ENCODE measurements at places on chromosomes 12 and 14.
A peak's percentile ranks its signal among the peaks of the same experiment; 100 is the strongest.

DNA sequence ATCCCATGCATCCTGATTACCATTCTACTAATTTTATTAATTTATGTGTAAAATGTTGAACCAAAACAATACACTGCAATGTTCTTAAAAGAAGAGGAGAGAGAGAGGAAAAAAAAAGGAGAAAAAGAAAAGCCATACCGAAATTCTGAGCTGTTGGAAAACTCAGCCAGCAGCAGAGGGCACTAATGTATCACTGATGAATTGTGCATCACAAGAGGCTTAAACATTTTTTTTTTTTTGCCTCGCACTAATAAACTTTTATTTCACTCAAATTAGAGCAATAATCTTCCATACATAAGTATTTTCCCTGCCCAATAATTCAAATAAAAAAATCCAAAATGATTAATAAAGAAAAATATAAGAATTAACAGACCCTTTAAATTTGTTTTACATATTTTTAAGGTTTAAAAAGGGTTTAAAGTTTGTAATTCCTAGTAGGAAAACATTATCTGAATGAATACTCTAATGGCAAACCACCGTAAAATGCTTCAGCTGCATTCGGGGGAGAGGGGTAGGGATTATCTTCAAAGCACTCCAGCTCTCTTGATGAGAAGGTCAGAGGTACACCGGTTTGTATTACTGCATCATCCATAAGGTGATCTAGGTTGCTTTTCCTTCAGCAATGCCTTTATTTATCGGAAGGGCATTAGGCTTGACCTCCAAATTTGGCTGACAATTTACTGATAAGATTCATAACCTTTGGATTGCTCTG is 41.9 kb downstream of the ATP23 start:
- peak; percentile 29 for DNase-seq

DNA sequence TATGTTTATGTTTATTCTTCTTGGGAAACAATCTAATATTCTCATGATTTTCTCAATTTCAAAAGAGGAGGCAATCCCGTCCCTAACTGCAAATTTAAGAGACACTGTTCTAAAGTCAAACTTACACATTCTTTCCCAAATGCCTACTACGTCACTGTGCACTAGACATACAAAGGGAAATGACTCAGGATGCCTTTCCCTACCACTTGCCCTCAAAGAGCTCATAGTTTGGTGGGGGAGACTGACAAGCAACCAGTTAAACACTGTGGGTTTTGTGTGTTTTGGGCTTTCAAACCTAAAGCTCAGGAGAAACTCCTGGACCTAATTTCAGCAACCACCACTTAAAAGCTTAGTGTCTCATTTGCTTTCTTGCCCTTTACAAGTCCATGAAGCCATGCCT is 58.4 kb downstream of the ATP2B1 start:
- no peak for DNase-seq

DNA sequence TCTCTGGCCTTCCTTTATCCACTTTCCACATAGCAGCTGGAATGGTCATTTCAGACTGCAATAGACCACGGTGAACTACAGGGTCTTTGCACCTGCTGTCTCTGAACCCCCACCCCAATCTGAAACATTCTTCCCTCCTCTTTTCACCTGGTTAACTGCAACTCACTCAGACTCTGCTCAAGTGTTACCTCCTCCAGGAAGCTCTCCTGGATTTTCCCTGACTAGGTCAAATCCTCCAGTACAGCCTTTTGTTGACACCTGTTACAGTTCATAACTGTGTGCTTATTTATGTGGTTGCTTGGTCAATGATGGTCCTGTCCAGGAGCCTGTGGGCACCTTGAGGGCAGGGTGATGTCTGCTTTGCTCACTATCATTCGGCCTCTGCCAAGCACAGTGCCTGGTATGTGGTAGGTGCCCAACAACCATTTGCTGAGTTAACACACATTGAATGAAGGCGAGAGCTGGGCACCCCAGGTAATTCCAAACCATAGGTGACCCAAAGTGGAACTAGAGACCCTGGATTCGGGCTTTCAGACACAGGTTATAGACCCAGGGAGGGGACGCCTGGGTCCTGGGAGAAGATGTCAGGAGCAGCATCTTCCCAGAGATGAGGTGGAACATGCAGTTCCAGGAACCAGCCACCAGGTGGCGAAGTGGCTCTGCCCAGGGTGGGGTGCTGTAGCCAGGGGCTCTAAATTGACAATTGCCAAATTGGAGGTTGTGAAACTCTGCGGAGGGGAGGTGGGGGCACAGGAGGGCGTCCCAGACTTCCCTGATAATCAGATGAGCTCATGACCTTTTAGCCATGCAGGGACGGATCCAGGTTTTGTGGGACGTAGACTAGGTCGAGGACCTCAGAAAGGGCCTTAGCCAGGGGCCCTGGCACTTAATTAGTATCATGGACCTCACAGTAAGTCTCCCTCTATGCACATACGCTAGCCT is 28.1 kb downstream of the TRPV4 start:
- no peak for DNase-seq

DNA sequence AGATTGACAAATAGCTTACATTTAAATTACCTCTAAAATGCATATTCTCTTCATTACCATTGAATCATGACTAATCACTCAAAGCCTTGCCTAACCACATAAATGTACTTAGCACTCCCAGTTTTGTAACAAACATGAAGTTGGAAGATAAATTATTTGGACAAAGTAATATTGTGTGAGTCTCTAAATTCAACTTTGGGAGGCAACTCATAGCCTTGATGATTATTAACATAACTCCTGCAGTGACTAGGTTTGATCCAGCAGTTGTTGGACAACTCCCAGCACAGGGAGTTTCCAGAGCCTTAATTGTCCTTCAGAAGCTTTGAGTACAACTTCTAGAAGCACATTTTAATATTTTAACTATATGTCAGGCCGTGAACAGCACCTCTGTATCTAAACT is 153.4 kb upstream of the PDZRN4 start:
- DNase-seq, result peak; percentile 2

DNA sequence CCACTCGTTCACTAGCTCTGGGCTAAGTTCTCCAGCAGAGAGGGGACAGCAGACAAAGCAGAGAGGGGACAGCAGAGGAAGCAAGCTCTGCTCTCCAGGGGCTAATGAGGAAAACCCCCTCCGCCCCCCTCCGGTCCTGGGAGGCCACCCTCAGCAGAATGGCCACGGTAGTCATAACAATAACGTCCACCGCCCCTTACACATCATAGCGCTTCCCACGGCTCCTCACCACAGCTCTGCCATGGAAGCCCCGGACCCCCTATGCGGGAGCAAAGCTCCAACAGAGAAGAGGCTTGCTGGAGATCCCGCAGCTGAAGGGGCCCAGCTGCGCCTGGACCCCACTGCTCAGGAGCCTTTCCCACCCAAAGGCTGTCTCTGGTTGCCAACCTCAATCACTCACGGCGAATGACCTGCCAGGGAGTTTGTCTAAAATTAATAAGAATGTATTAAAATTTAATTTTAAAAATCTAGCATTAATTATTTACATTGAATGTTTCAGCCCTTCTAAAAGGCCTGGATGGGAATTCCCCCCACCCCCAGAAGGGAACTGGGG is 17.4 kb downstream of the BEGAIN start:
- no peak for DNase-seq

- no peak for DNase-seq
These were observed 185.5 kb downstream of the SSPN start for GRCh38 chr12:26380897-26381296.

DNA sequence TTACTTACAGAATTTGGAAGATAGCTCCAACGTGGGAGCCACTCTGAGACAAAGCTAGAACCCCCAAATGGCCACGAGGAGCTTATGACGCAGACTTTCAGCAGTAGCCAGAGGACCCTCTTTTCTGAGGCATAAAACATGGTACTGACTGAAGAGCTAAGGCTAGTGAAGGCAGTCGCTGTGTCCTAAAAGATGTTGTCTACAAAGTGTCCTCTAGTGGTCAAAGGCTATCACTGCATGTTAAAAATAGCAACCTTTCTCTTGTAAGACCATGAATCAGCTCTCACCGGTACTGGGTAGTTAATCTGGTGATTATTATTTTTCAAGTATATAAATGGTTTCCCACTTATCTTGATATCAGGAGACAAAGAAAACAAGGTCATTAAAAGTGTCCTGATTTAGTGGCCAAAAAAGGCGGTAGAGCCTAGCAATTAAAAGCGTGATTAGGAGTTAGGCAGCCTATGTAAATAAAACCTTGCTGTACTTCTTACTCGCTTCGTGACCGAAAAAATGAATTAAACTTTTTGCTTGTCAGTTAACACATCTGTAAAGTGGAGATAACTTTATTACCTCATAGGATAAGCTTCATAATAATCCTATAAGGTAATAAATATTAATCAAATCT is 47.0 kb upstream of the LGR5 start:
- peak; percentile 50 for DNase-seq

GRCh38 chr14:59301354-59301753 is 112.9 kb downstream of the DAAM1 start:
- no peak for DNase-seq

DNA sequence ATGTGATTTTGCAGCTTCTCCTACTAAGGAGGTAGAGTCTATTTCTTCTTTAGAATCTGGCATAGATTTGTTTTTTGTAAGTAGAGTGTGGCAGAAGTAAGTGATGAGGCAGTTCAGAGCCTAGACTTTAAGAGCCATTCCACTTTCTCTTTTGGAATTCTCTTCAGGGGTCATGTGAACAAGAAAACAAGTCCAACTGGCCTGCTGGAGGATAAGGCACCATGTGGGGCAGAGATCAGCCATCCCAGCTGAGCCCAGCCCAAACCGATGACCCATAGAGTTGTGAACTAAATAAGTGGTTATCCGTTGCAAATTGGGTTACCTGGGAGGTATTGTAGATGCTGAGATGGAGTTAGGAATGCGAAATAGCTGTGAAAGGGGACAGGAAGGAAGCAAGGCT is 60.3 kb upstream of the TBPL2 start:
- DNase-seq, result no peak

DNA sequence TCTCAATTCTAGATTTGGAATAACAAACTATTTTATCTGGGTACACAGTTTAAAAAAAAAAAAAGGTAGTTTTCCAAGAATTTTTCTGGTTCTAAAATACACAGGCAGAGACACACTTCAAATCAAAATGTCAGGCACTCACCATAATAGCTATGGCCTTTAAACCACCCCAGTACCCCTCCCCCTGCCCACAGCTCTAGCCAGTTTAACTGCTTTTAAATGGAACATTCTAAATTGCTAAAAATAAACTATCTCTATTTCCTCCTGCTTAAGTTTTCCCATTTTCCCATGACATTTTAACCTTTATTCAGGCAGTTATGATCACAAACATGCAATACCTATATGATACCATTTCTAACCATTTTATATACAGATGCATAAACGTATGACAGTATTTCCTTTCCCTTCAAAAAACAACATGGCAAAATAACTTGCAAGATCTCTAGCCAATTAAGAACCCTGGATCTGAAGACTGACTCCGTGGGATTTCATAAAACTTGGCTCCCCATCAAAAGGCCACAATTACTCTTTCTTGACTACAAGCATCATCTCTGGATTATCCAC is 46.3 kb downstream of the PPP2R5E start:
- no peak for DNase-seq

GRCh38 chr14:50395448-50395847 is 1.2 kb downstream of the CDKL1 start:
- no peak for DNase-seq

DNA sequence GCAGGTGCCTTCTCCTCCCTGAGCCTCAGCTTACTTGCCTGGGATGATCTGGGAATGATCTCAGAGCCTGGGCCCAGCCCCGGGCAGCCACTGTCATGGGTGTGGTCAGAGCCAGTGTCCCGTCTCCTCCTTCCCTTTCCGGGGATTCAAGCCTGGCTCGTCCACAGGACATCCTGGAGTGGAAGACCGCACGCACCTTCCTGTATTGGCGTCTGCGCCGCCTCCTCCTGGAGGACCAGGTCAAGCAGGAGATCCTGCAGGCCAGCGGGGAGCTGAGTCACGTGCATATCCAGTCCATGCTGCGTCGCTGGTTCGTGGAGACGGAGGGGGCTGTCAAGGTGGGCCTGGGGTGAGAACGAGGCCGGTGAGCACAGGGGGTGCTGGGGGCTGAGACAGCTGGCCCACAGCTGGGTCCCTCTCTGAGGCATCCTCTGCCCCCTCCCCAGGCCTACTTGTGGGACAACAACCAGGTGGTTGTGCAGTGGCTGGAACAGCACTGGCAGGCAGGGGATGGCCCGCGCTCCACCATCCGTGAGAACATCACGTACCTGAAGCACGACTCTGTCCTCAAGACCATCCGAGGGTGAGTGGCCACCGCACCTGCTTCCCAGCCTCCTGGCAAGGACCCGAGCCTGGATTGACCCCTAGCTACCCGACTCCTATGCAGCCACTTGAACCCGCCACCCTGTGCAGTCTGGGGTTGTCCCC is 44.0 kb downstream of the FOXN4 start:
- DNase-seq, result no peak

GRCh38 chr12:54432815-54433164 is 13.7 kb upstream of the ITGA5 start:
- no peak for DNase-seq

DNA sequence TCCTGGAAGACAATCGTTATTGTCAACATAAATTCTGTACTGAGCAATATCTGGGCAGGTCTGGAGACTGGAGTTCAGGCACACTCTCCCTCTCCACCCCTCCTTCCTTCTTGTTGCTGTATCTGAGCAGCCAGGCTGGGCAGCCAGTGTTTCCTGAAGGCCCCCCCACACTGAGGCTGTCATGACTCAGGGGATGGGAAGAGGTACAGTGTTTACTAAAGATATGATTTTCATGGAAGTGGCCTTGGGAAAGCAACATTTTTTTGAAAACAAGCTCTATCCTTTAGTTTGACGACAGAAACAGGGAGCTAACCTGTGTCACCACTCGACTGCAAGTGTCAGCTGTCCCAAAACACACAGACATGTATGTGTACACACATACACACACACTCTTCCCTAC is 1485.4 kb upstream of the TMEM132C start:
- no peak for DNase-seq

- DNase-seq, result no peak
These were observed 1.3 kb downstream of the PLEKHG3 start for GRCh38 chr14:64705381-64706118.

GRCh38 chr14:77018785-77019184 is 9.7 kb downstream of the IRF2BPL start:
- DNase-seq, result no peak

- no peak for DNase-seq
These were observed 163.5 kb upstream of the ALG10B start for GRCh38 chr12:38152816-38153736.

GRCh38 chr12:53983568-53983949 is 1.4 kb upstream of the HOXC10 start:
- DNase-seq, result no peak

GRCh38 chr12:54201001-54201794 is 12.4 kb upstream of the SMUG1 start:
- DNase-seq, result no peak

- peak; percentile 99 for DNase-seq
These were observed 37.3 kb downstream of the PPP1R12A start for GRCh38 chr12:79897617-79898016.

- no peak for DNase-seq
These were observed 841.4 kb downstream of the FSCB start for GRCh38 chr14:43665570-43666267.

- DNase-seq, result no peak
These were observed 81.5 kb upstream of the TMCC3 start for GRCh38 chr12:94731733-94732360.

GRCh38 chr14:59356312-59356711 is 108.9 kb downstream of the GPR135 start:
- no peak for DNase-seq

- no peak for DNase-seq
These were observed 1922.3 kb upstream of the FLRT2 start for GRCh38 chr14:83607682-83608081.

- DNase-seq, result no peak
These were observed 49.0 kb downstream of the MSRB3 start for GRCh38 chr12:65327207-65328076.

Measured in HS-5 (cell line).